Inflammatory macrophage treated with lipopolysaccharide for 1 hour (primary cell): ENCODE measurements at places on chromosomes 3 and 15.
A peak's percentile ranks its signal among the peaks of the same experiment; 100 is the strongest.

- DNase-seq: no peak
Observed at GRCh38 chr3:136114421-136114820, 81.7 kb downstream of the MSL2 start.

DNA sequence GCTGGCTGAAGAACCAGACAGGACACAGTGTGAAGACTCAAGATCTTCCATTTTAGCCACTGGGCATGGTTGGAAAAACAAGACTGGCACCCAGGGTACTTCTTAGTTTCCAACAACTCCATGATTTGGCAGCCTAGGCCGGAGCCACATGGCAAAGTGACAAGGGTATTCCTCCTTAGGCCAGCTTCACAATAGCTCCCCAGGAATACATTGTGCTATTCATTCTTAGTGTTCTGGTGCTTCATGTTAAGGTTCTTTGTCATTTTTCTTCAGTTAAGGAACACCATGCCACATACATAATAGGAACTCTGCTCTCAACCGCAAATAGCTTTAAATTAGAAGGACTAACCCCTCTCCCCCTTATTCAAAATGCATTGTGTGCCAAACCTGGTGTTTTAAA, 8.0 kb upstream of the FILIP1L start:
- DNase-seq: no peak

DNA sequence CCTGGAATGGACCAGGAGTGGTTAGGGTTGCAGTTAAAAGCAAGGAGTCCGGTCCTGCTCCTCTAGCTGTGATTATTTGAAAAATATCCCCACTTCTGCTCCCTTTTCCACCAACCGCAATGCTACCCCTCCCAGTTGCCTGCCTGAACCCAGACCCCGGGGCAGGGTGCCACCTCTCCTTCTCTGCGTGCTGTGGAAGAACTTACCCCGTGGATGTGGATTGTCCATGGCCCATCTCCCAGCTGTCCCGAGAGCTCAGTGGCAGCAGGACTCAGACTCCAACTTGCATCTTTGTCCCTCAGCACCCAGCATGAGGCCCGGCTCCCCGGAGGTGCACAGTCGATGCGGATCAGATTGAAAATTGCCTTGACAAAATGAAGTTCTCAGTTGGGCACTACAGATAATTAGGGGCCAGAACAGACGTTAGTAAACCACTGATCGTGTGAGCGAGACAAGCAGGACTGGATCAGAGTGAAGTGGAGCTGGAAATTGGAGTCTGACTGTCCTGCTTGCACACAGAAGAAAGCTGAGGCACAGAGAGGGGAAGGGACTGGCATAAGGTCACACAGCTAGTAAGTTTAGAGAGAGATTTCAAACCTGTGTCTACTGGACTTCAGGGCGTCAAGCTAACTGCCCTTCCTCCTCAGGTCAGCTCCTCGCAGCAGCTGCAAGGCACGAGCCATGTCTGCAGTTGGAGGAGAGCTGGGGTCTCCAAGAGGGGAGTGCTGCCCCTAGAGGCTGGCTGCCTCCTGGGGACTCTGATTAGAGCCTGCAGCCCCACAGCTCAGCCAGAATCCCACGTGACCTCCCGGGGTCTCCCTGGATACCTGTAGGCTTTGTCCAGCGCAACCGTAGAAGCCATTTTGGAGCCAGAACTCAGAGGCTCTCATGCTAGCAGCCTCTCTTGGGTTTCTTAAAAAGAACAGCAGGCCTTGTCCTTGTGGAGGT, 14.7 kb downstream of the SLC6A1 start:
- no peak for DNase-seq

DNA sequence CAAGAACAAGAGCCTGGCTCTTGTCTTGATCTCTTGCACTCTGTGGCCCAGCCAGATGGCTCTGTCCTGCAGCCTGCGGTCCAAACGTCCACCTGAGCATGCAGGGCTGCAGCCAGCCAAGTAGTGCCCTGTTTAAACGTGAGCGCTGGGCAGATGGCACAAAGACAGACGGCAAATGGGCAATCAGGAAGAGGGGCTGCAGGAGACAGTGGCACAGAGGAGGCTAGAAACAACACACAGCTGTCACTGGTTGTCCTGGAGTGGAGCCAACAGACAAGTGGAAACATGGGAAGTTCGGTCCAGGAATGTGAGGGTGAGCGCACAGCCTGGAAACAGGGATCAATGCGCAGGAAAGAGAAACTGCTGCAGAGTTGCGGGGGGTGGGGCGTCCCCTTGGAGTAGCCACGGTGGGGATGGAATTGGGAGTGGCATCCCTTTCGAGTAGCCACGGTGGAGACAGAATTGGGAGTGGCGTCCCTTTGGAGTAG, 10.7 kb upstream of the ZXDC start:
- no peak for DNase-seq

DNA sequence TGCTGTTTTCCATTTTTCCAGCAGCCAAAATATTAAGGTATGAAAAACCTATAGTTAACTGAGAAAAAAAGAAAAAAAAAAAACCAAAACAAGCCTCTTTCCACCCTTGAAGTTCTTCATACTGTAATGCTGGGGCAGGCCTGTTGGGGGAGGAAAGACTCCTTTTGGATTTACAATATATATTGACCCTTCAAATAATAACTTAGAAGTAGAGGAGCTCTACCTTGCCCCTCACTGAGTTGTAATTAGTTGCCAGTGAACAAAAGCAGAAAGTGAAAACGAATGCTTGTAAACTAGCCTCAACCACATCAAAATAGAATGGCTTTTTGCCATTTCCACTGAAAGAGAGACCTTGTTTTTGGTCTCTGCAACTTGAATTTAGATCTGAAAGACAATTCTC, 326.6 kb downstream of the NR2F2 start:
- no peak for DNase-seq

DNA sequence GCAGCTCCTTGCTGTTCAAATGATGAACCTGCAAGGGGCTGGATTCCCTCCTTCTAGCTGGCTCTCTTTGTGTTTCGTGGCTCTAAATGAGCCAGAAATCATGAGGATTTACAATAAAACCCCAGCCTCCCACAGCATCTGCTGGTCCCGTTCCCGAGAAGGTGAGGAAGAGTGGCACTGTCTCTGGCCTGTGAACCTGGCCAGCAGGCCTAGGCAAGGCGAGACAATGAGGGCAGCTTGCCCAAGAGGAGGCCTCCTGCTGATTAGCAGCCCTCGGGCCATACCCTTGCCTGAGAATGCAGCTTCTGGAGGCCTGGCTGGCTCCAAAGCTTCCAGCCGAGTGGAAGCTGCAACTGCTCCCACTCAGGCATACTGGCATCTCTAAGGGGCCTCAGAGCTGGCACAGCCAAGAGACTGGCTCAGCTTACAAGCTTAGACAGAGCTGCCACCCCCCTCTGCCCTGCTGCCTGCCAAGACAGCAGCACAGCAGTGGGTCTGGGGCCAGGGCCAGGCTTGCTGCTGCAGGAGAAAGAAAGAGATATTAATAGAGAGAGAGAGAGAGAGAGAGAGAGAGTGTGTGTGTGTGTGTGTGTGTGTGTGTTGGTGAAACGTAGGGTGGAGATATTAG, 76.5 kb downstream of the HMG20A start:
- no peak for DNase-seq

- peak; percentile 71 for DNase-seq
Observed at GRCh38 chr3:53885239-53885638, 3.3 kb upstream of the ACTR8 start.
